ENCODE measurements at places on chromosomes 16 and 17. TPM values are rescaled to one million over a fixed set of nuclear protein-coding genes. Genes with fewer than 3 reads are reported as not detected.

- no peak for DNase-seq
These were observed 32.2 kb downstream of the ACTG1 start for GRCh38 chr17:81480140-81481072.

Gene NAGS
- 0.47 TPM for total RNA-seq

GRCh38 chr17:78324391-78325075 is 35.3 kb downstream of the SOCS3 start:
- DNase-seq = no peak

DNA sequence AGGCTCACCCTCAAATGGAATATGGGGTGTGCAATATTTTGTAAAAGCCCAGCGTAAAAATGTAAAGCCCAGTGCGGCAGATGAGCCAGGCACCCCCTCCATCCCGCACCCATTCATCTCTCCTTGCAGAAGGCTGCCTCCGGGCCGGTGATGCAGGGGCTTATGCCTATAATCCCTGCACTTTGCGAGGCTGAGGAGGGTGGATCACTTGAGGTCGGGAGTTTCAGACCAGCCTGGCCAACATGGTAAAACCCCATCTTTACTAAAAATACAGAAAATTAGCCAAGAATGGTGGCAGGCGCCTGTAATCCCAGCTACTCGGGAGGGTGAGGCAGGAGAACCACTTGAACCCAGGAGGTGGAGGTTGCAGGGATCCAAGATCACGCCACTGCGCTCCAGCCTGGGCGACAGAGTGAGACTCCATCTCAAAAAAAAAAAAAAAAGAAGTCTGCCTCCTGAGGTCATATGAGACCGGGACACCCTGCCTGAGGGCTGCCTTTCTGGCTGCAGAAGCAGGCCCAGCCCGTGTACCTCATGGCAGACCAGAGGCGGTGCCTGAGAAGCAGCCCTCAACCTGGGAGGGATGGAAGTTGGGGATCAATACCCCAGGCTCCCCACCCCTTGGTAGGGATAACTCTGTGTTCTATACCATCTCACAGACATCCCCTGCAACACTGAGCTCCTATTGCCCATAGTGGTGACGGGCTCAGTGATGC is 17.5 kb upstream of the ATP2C2 start:
- DNase-seq = no peak

DNA sequence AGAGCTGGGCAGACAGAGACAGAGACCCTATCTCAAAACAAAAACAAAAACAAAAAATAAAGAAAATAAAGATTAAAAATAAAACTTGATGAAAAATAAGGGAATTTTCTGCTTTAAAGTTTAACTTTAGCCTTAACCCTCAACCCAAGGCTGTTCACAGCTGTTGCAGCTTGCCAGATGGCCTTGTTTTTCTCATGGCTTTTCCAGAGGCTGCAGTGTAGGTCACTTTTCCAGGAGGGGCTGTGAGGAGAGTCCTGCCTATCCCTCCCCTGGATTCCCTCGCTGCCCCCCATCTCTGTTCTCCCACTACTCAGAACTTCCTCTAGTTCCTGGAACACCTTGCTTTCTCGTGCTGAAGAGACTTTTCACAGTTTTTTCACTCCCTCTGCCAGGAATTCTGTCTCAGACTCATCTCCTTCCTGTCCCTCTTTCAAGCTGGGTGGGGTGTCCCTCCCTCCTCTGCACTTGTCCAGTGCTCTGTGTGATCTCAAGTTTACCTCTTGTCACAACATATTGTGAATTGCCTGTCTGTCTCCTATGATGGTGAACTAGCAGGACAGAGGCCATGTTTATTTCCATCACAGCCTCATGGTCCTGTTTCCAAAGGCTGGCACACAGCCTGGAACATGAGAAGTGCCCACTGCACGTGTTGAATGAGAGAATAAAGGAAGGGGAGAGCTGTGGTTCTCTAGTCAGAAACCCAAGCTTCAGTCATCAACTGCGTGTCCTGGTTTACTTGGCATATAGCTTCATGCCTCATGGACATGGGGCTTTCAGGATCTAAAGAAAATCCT is 69.9 kb upstream of the MSI2 start:
- DNase-seq = no peak

- no peak for DNase-seq
These were observed 29.8 kb upstream of the RBBP6 start for GRCh38 chr16:24509536-24509935.

Gene RAC3
- total RNA-seq = 2.6 TPM

DNA sequence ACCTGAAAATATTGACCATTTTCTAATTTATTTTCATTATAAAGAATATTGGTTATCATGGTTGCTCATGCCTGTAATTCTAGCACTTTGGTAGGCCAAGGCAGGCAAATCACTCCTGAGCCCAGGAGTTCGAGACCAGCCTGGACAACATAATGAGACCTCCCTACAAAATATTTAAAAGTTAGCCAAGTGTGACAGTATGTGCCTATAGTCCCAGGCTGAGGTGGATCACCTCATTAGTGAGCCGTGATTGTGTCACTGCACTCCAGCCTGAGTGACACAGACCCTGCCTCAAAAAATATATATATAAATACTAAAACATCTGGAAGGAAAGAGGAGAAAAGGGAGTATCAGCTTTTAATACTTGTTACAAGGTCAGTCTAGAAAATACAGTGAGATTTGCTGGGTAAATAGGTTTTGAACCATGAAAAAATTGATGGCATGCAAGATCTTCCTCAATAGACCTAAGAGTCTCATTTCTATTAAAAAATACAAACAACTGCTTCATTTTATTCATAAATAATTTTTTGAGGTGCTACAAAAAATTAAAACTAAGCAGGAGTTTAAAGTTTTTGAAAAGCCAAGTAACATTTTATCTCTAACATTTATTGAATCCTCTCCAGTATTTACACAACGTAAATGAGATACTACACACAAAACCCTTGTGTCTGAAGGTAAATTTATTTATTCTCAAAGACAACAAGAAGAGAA is 47.7 kb downstream of the TUBD1 start:
- DNase-seq = no peak

Gene MFSD6L
- total RNA-seq = 7.7 TPM

DNA sequence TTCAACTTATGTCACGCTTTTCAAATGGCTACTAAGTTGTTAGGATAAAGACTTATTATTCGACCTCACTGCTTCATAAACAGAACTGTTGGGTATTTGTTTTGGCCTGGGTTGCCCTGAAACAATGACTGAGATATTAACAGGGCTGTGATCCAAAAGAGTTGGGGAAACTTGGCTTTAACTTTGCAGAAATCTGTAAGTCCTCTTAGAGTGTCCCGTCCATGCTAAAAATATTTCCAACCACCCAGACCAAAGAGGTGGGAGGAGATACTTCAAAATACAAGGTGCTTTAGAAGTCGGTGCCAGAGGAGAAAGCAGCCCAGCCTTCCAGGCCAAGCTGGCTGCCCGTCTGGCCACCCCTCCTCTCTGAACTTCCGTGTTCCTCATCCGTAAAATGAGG is 16.1 kb upstream of the SPATA32 start:
- peak; percentile 62 for DNase-seq

Gene CENPX
- 15.6 TPM for total RNA-seq

Gene KCNAB3
- 0.51 TPM for total RNA-seq

- peak; percentile 39 for DNase-seq
These were observed 10.7 kb upstream of the CBX4 start for GRCh38 chr17:79849953-79850352.

Gene GP1BA
- total RNA-seq = 0.06 TPM

Gene RNF135
- total RNA-seq = 10.9 TPM

Gene SLFN12
- 2.4 TPM for total RNA-seq

DNA sequence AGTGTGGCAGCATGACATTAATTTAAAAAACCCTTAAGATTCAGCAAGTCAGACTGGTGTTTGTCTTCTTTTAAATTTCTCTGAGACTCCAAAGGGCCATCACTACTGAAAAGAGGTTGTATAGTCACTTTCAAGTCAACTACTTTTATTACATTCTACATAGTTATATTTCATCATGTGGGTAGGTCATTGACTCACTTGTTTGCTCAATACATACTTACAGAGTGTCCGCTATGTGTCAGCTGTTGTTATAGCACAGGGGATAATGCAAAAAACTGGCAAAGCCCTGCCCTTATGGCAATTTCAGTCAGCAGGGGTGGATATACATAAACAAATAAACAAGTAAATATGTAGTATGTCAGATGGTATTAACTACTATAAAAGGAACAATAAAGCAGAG is 2.5 kb upstream of the MYH4 start:
- no peak for DNase-seq

Gene B3GNT9
- total RNA-seq = 1.8 TPM

- DNase-seq = no peak
These were observed 53.9 kb downstream of the AP2B1 start for GRCh38 chr17:35641032-35641431.

DNA sequence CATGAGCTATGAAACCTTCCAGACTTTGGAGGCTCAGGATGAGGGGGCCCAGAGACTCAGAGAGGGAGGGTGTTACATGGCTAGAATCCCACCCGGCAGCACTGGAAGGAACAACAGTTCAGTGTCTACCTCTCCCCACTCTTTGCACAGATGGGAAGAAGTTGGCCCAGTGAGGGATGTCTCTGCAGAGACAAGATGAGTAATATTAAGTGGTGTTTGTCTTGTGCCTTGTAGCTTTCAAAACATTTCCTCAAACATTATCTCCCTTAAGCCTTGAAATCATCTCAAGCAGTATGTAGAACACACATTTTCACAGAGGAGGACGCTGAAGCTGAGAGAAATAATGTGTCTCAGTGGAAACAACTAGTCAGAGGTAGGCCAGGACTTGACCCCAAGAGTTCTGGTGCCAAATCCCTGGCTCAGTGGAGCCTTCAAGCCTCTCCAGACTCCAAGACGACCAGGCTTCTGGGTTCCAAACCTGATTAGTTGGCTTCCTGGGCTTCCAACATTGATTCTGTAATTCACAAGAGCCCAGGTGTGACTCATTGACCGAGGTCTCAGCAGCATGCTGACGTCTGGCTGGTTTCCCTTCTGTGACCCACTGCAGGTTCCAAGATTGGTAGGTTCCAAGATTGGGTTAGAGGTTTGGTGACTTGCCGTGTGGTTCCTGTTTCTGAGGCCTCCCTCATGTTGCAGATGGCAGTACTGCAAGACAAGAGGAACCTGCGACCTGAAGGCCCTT is 7.4 kb downstream of the RNF112 start:
- DNase-seq = no peak

DNA sequence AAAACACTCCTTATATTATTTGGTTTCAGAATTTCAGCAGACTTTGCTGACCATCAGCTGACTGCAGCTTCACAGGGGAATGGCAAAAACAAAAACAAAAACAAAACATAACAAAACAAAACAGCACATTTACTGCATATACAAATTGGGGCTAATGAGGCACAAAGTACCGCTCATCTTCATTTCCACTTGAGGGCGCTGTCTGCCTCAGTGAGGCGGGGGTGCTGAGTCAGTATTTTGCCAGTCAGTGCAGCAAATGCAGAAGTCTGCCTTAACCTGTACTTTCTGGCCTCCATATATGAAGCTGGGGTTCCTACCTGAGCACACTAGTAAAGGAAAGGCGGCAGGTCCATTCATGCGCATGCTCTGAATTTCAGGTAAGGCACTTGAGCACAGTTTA is 13.5 kb upstream of the DYNLRB2 start:
- DNase-seq = no peak

Data from pancreas (tissue), 10 donors.